Posterior cingulate gyrus (tissue), 11 donors: ENCODE measurements at places on chromosomes 16 and 17.

GRCh38 chr16:79181419-79181818 lies 419.1 kb downstream of the MAF start:
- no peak for DNase-seq

DNA sequence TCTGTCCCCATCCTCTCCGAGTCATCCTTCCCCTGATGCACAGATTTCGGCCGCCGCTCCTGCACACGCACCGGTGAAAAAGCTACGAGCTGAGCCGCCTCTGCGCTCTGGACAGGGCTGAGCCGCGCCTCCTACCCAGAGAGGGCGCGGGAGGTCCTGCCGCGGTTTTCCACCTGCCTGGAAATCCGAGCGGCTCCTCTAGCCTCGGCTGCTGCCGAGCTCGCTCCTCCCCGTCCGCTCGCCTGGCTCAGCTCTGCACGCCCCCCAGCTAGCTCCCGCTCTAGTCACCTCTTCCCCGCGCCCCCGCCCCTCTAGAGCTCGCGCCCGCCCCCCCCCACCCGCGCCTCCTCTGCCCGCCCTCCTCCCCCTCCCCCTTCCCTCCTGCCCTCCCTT lies 198 bp upstream of the SHISA9 start:
- DNase-seq, result no peak

DNA sequence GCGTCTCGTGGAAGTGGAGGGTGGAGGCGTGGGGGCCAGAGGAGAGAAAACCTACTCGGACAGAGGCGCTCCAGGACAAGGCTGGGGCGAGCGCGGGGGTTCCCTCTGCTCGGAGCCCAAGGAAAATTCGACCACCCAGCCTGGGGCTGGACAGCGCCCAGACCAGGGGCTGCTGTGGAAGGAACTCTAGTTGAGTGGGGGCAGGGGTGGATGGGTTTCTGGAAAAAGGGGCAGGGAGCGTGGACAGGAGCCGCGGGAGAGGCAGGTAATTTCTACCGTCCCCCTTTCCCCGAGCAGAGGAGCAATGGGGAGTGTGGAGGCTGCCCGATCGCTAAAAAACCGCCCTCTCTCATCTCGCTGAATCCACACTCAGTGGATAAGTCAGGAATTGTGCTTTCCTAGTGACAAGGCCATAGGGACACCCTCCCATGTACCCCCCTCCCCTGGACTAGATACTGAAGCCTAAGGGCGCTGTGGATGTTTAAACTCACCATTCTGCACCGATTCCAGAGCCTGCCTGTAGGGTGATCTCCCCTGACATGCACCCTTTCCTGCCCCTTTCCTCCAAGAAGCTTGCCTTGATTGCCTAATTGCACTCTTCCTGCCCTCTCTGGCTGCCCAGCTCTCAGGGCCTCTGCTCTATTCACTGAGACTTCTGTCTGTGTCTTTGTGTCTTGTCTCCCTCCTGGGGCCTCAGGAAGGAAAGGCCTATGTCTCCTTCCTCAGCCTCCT lies 90.7 kb upstream of the TMEM97 start:
- no peak for DNase-seq

DNA sequence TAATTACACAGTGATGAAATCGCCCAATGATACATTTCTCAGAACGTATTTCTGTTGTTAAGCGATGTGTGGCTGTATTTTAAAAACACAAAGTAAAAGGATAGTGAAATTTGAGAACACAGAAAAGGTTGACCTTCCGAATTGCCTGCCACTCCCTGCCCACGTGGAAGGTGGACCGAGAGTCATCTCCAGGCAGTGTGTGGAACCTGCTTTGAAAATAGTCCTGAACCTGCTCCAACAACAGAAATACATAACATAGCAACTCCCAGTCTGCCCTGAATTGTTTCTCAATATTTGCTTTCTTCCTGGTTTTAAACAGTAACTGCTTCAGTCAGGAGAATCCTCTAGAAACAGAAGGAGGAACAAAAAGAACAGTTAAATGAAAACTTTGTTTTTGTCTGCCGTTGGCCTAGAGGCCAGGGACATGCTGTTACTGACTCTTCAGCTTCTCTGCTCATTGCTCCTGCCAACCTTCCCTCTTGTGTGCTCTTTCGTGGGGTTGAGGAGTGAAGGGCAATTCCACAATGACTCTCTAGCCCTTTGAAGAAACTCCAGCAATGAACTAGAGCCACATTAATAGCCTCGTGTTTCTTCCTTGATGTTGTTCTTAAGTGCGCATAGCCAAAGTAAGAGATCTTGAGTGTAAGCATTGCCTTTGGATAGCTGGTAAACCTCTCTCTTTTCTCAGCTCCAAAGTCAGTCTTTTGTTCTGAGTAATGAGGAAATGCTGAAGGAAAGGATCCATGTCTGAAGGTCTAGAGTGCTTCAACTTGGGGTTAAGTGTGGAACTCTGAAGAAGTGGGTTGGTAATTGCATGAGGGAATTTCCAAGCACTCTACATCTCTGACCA lies 452.5 kb upstream of the CCL2 start:
- no peak for DNase-seq

DNA sequence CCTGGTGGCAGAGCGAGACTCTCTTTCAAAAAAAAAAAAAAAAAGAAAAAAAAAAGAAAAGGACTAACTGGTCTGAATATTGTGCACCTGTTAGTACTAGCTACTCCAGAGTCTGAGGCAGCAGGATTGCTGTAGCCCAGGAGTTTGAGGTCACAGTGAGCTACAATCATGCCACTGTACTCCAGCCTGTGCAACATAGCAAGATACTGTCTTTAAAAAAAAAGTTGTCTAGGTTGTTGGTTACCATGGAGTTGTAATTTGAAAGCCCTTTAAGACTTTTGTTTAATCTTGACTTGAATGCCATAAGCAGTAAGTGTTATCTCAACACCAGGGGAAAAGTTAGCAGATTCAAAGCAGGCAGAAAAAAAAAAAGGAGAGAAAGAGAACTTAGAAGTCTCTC lies 10.9 kb upstream of the C16orf54 start:
- no peak for DNase-seq
